ENCODE measurements at places on chromosomes 7 and 10.
A peak's percentile ranks its signal among the peaks of the same experiment; 100 is the strongest.

- peak; percentile 7 for DNase-seq
These were observed 33.4 kb upstream of the AFAP1L2 start for GRCh38 chr10:114437473-114438292.

DNA sequence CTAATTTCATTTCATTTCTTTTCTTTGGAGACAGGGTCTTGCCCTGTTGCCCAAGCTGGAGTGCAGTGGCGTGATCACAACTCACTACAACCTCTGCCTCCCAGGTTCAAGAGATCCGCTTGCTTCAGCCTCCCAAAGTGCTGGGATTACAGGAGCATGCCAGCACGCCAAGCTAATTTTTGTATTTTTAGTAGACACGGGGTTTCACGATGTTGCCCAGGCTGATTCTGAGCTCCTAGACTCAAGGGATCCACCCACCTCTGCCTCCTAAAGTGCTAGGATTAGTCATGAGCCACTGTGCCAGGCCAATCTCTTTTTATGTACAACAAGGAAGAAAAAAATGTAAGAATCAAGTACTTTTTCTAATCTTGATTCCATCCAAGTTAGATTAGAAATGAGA is 10.7 kb upstream of the KMT2E start:
- DNase-seq: peak; percentile 50

DNA sequence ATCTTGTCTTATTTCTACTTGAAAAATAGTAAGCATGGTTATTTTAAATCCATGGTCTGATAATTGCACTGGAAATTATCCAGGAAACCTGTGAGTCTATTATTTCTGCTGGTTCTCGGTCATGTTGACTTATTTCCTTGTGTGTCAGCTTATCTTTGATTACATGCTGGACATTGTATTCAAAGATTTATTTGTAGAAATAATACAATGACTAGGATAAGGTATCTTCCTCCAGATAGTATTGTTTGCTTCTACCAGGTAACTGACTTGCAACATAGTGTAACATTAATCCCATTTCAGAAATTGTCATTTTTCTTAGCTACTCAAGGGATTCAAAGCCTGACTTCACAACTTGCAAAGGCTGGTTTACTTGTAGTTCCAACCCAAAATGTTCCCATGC is 33.4 kb downstream of the PLXNA4 start:
- DNase-seq: no peak

GRCh38 chr7:40232242-40232893 is 97.6 kb downstream of the SUGCT start:
- DNase-seq: peak; percentile 33

- no peak for DNase-seq
These were observed 20.4 kb upstream of the GOT1 start for GRCh38 chr10:99450624-99451498.

DNA sequence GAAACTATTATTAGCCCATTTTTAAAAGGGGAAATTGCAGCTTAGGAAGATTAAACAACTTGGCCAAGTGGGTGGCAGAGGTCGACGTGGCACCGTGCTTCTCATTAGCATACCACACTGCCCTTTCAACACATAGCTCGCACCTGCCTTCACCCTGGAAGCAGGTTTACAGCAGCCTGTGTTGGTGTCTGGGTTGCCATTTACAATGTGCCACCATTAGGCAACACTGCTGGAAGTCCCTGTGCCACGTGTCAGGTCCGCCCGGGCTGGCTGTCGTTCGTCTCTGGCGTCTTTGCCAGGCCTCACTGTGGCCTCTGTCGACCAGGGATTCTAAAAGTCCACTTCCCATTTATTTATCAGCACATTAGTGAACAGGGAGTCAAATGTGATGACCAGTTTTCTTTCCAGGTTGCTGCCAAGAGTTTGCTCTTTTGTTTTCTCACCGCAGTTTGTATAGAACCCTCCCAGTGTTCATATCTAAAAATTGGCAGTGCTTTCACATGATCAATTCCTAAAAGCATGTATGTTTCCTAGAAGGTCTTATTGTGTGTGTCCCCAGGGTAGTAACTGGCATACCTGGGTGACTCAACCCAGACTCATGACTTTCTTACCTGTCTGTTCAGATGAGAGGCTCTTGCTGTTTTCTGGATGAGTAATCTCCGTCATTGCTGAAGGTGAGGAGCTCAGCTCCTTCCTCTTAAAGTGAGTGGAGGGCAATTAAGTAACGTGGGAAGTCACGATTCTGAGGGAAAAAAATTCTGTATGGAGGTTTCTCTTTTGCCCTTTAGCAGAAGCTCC is 9.2 kb downstream of the INSIG1 start:
- DNase-seq: no peak

DNA sequence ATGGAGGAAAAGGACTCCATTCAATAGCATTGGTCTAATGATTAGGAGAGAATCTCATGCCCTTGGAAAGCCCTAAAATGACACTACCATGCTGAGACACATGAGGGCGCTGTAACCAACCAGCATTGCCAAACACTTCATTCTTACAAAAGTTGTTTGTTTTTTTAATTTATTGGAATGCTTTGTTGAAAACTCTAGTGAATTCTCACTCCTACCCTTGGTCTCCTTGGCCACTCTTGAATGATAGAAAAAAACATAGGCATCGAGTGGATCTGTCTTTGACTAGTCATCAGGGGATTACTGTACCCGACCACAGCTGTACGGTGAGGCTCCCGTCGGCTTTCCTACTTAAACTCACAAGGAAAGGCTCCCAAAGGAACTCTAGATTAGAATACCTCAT is 29.3 kb upstream of the ADD3 start:
- peak; percentile 69 for DNase-seq

GRCh38 chr10:79905322-79906314 is 43.3 kb downstream of the SFTPD start:
- peak; percentile 55 for DNase-seq

- no peak for DNase-seq
These were observed 67.5 kb downstream of the STRA8 start for GRCh38 chr7:135300913-135301765.

DNA sequence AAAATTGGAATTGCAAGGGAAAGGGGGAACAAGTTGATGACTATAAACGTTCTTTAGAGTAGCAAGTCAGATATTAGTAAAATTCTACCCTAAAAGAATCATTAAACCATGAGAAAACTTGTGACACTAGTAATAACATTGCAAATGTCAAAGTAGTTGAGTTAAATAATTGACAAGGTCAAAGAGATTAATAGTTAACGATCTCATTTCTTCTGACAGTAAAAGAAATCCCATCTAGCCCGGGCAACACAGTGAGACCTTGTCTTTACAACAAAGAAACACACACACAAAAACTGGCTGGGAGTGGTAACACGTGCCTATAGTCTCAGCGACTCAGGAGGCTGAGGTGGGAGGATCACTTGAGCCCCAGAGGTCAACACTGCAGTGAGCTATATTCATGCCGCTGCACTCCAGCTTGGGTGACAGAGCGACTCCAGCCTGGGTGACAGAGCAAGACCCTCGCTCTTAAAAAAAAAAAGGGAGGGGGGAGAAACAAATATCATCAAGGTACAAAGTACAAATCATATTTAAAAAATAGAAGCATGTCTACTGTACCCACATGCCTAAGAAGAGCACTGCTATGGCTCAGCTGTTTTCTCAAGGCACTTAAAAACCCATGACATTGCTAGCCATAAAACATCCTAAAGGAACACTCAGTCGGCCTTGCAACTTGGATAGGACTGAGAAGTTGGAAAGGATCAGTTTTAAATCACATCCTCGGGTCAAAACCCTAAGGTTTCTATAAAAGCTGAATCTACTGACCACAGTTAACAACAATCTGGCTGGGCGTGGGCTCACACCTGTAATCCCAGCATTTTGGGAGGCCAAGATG is 401.1 kb downstream of the PARD3 start:
- no peak for DNase-seq

DNA sequence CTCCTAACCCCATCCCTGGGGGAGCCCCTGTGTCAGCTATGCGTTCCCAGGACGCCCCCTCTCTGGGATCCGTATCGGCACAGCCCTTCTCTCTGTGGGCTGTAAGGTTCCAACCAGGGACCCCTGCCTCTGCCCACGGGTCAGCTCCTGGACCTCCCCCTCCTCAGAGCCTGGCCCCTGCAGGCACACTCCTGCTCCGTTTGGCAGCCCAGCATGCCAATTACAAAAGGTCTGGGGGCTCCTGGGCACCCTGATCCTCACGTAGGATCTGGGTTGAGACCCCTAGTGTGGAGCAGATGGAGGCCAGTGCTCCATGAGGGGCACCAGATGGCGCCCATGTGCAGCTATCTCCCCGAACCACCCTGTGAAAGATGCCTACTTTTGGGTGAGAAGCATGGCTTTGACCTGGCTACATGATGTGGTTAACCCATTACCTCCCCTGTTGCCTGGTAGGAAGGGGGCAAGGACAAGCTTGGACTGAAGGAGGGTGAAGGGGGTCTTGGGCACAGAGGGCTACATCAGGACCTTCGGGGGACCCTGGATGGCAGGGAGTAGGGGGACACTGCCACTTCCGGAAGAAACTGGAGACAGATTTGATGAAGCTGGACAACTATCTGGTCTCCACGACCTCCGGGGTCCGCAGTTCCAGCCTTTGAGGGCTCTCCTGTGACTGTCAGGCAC is 9.0 kb downstream of the TACR2 start:
- DNase-seq: peak; percentile 42

DNA sequence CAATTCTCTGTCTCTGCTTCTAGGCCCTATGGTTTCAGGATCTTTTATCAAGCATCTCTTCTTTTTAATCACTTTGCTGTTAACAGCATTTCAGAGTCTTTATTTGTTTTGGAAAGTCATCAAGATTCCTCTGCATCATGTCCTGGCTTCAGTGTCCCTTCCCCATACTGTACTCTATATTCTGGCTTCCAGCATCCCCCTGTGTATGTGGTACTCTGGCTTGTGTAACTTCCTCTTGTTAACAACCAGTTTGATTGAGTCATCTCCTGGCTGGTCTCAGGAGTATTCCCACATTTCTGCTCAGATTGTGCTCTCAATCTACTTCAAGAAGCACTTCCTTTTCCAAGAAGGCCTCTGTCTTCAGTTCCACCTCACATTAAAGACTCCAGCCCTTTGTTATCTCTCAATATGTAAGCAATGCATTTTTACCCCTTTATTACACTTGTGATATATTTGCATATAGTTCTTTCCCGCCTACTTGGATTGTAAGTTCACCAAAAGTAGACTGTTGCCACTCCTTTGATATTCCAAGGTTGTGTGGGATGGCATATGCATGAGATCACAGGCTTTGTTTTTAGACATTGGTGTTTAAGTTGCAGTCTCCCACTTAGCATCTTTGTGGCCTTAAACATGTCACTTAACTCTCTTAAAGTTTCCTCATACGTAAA is 15.1 kb upstream of the ATE1 start:
- DNase-seq: no peak

DNA sequence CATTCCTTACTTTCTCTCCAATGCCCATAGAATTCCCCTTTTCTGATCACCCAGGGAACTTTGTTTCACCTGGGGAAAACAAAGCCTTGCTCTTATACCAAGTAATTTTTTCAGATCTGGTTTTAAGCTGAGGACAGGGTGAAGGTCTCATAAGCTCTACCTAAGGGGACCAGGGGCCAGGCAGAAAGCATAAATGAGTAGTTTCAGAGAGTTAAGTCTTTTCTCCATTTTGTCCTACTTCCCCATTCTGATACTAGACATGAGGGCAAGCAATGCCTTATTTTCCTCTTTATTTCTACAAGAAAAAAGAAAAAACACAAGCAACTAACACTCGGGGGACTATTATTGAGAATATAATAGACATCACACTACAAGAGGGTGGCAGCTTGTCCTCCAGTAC is 2.9 kb downstream of the AKR1D1 start:
- DNase-seq: no peak

DNA sequence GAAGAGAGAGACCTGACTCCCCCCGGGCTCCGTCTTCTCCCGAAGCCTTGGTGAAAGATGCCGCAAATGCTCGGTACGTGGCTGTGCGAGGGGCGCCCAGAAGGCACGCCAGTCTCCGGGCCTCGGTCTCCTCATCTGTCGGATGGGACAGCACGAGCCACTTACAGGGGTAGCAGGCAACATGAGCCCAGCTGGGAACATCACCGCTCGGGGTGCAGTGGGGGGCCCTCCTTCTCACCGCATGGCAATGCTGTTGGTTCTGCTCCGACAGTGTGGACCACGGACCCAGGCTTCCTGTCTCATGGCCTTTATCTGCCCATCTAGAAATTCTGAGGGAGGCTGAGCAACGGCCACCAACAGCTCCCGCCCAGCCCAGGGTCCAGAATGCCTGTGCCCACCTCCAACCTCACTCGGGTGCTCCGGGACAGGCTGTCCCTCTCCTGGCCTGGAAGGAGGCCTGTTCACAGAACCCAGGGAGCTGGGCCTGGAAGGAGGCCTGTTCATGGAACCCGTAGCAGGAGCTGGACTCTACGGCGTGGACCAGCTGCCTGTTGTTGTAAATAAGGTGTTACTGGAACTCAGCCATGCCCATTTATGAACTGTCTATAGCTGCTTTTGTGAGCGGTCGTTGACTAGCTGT is 15.8 kb downstream of the ADAP1 start:
- DNase-seq: no peak

DNA sequence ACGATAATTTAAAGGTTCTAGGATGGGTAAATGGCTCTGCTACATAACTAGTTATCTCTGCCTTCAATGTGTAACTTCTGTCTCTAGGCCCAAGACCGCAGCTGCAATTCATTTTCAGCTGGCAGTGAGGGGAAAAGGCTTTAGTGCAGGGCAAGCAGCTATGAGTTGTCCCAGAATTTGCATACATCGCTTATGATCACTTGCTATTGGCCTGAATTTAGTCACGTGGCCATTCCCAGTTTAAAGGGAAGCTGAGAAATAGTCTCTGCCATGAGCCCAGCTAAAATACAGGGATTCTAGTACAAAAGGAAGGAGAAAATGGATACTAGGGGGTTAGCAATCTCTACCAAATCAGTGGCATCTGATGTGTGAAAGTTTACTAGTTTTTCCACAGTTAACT is 145.8 kb upstream of the IMMP2L start:
- no peak for DNase-seq

- no peak for DNase-seq
These were observed 251.7 kb upstream of the CXCL12 start for GRCh38 chr10:44636625-44637024.

DNA sequence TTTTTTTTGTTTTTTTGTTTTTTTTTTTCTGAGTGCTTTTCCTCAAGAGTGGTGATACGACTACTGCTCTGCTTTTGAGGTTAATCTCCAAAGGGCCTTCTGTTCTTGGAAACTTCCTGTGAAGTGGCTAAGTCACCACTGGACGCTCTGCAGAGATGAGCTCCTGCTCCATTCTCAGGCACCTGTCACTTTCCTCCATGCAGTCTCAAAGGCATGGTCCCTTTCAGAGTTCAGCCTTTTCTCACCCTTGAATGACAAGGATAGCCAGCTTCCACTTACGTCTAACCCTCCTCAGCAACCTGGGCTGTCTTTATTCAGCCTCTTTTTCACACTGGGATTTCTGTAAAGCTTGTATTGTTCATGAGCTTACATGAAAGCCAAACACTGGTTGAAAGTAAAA is 65.8 kb downstream of the BMPER start:
- DNase-seq: no peak

Measured in activated CD4-positive, alpha-beta T cell treated with anti-CD3 and anti-CD28 coated beads, Interleukin-2, Interleukin-6, amounts not matched to agents 100 ng/mL and 50 ng/mL, durations not matched to agents 16 hours and 8 hours (primary cell).